Panc1 (cell line): ENCODE measurements at places on chromosomes 5 and 9.

DNA sequence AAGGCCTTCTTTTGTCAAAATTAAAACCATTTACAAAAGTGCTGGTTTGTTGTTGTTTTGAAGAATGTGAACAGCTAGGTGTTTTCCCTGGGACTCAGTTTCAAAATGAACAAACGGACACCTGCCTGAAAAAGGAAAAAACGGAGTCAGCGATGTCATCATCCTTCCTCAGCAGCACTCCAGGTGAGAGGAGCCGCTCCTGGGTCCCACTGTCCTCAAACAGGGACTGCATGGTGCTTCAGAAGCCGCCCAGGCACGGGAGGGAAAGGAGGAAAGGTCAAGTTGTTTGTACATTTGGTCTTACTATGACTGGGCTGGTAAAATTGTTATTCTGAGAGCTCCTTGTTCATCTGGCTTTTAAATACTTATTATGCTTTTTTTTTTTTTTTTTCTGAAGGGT lies 69.0 kb upstream of the ZSWIM6 start:
- DNase-seq, result no peak

DNA sequence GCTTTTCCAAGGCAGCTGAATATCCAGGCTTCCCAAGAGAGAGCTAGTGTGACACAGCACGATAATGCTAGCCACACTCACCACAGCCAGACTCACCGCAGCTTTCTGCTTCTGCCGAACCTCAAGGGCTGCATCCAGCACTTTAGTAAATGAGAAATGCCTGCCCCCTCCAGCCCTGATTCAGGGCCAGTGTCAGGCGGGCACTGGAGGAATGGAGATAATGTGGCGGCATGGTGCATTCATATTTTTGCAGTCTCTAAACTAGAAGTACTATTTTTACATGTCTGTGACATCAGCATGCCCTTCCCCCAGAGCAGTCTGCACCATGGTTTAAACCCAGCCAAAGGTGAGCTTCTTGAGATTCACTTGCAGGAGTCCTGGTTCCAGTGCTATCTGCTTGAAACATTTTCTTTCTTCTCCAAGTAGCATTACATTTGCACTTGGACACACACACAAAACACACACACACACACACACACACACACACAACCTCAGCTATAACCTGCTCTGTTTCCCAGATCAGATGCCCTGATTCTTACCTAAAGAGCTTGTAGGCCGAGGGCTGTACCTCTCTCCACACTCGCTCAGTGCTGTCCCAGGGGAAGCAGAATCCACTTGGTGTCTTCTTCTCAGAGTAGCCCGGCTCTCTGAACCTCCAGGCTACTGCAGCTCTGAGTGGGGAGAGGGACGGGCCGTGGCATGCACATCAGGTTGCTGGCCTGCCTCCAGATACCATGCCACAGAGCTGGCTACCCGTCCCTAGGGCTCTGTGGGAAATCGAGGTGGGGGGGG lies at the start of gene FGF1:
Gene FGF1 (minus strand): TSS at position 673 of the 792 bp plus-strand sequence. CDS start 71,963 bp downstream, outside the sequence.
- no peak for DNase-seq

DNA sequence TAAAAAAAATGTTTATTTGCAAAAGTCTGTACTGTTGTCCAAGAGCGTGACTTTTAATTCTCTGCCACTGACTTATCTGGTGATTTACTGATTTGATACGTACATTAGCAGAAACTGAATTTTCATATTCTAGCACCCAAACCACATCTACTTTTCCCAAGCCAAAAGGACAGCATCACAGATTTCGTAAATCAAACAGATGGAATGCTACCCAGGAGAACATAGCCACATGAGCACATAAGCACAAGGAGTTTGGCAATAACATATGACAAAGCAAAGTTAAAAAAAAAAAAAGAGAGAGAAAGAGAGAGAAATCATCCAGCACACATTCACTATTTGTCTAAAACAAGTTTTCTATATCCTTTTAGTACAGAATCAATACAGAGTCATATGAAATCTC lies 83.7 kb downstream of the HINT1 start:
- DNase-seq, result no peak

DNA sequence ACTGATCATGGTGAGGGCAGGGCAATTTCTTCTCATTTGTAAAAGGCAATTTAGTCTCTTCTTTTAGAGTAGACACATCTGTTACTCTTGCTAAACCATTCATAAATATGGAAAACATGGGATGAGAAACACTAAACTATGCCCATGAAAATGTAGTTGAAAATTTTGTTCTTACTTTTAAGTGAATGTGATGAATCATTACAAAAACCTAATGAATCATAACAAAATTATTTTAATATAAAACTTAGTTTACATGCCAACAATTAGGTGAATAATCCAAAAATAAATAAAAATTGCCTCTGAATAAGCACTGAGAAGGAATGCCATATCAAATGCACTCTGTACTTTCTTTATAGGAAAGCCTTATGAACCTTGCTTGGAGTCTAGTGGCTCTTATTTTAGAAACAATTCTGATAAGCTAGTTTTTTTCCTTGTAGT lies 297.7 kb upstream of the EFNA5 start:
- DNase-seq, result no peak

- no peak for DNase-seq
These were observed 11.7 kb downstream of the B4GALT1 start for GRCh38 chr9:33155393-33155792.

GRCh38 chr5:98796197-98796972 lies 22.9 kb downstream of the RGMB start:
- peak; percentile 54 for DNase-seq

GRCh38 chr5:2565147-2565546 lies 186.3 kb downstream of the IRX2 start:
- DNase-seq, result no peak

GRCh38 chr5:76050134-76050533 lies 33.0 kb upstream of the SV2C start:
- DNase-seq, result no peak
